Osteocyte (in vitro differentiated cells): ENCODE measurements at places on chromosomes 4 and X. TPM values are rescaled to one million over a fixed set of nuclear protein-coding genes. Genes with fewer than 3 reads are reported as not detected.

Gene TSPAN7
- 0.40 and 0.86 TPM in 2 replicates for total RNA-seq

Gene ADAMTS3
- 0.94 and 1.4 TPM in 2 replicates for total RNA-seq

GRCh38 chr4:96630839-96631238, 790.9 kb downstream of the PDHA2 start:
- no peak for DNase-seq

- DNase-seq = no peak
Measured at GRCh38 chr4:155745984-155746383, 12.8 kb upstream of the GUCY1B1 start.

DNA sequence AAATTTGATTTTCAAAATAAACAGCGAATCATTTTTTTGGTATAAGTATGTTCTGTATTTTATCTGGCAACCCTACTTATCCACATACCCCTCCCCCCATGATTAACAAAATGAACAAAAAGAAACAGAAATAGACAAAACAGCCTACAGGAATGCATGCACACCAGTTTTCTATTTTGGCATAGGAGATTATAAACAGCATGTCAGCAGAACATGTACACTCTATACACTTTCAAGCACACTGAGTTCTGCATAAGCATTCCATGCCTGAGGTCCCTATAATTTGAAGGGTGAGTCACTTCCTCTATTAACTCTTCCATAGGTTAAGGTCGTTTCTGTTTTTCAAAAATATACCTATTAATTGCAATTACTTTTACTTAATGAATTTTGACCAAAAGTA, 28.0 kb upstream of the ZNF280C start:
- DNase-seq = no peak

DNA sequence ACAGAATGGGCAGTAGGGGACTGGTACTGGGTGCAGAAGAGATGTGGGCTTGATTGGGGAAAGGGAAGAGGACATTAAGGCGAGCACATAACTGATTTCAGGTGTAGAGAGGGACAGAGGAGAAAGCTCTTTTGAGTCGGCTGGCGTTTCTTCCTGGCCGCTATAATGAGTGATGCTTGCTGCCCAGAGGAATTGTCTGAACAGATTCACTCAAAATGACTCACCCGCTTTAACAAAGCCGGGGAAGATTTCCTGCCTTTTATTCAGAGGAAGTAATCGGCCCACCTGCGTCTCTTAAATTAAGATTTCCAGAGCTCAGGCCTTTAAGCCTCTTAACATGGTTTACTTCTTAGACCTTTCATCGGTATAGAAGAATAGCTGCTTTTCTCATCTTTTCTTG, 102.1 kb upstream of the AP1S2 start:
- no peak for DNase-seq

GRCh38 chr4:177128306-177128705, 181.4 kb upstream of the NEIL3 start:
- no peak for DNase-seq
